Left renal cortex interstitium (tissue), 4 donors: ENCODE measurements at places on chromosomes 7 and 10. TPM values are rescaled to one million over a fixed set of nuclear protein-coding genes. Genes with fewer than 3 reads are reported as not detected.

- DNase-seq, result no peak
These were observed 872.6 kb upstream of the SORCS1 start for GRCh38 chr10:108037061-108037460.

DNA sequence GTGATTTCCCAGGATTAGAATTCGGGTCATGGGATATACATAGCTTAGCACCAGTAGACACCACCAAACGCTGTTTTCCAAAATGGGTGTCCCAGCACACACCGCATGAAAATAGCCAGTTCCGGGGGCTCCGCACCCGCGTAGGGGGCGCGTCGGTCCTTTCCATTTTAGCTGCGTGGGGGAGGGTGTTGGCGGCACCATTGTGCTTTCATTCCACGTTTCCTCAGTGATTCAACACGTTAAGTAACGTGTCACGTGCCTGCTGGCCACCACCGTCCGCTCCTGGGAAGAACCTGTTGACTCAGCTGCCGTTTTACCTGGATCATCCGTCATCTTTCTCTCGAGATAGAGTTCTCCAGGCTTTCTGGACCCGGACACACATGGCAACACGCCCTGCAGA is 25.6 kb upstream of the ADGRA1 start:
- DNase-seq, result no peak

GRCh38 chr7:36916116-36916515 is 191.8 kb upstream of the AOAH start:
- DNase-seq, result no peak

GRCh38 chr10:3900391-3900790 is 115.4 kb upstream of the KLF6 start:
- DNase-seq, result no peak

GRCh38 chr10:86207226-86207625 is 159.4 kb downstream of the GRID1 start:
- DNase-seq, result no peak

DNA sequence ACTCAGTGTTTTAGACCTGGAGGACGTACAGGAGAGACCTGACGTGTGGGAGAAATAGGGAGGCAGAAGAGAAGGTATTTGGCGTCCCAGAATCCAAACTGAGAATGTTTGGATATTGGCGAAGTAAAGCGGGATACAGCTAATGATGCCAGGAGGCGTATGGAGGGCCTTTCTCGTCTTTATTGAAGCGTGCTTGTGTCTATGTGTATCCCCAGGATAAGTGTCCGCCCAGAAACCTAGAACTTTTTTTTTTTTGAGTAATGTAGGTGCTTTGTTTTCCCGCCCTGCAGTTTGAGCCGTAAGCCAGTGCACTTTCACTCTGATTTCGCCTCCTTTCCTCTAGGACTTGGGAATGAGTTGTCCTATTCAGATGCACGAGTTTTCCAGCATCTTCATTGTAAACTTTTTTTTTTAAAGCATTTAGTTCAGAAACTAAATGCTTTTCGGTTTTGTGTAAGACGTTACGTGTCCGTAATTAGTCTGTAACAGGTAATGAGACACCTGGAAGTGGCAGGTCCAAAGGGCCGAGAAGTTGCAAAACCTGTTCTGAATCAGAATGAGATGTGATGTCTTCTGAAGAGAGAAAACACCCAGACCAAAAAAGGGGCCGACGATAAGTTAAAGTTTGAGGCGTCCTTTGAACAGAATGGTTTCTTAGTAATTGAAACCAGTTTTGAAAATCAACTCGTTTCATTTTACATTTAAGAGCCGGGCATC is 746 bp downstream of the ARL5B start:
- no peak for DNase-seq

DNA sequence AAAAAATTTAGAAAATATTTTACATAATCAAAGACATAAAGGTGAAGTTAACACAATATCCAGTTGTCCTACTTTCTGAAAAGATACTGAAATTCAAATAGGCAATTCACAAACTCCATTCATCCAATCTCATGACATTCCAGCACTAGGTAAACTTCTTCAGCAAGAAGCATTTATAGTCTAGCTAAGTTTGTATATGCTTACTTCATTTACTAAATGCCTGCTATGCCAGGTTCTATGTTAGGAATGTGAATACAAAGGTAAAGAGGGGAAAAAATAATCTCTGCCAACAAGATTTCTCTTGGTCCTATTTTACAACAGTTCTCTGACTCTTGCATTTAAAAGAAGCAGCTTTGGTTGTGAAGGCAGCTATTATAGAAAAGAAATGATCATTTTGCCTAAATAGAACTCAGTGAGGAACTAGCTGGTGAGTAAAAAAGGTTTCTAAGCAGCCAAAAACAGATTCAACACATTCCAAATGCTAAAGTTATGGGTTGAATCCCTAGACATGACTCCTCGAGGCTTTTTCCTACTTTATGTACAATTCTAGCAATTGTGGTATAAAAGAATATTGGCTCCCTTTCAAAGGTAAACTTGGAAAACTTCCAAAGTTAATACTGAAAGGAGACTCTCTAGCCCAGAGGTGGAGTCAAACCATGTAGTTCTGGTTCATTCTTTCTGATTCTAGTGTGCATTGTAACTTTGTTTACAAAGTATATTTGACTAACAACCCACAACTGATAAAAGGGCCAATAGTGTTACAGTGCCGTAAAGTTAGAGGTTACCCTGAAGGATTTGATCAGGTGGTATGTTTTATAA is 30.9 kb upstream of the KLHL7 start:
- no peak for DNase-seq

GRCh38 chr10:102195296-102195870 is 30.7 kb upstream of the ELOVL3 start:
- no peak for DNase-seq

DNA sequence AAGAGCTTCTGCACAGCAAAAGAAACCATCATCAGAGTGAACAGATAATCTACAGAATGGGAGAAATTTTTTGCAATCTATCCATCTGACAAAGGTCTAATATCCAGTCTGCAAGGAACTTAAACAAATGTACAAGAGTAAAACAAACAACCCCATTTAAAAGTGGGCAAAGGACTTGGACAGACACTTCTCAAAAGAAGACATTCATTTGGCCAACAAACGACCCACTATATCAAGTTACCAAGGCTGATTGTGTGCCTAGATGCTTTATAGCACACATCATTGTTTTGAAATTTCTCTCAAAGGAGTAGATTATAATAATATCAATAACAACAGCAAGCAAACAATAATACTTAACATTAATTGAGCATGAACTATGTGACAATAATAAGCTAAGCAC is 117.1 kb downstream of the TFPI2 start:
- DNase-seq, result no peak

DNA sequence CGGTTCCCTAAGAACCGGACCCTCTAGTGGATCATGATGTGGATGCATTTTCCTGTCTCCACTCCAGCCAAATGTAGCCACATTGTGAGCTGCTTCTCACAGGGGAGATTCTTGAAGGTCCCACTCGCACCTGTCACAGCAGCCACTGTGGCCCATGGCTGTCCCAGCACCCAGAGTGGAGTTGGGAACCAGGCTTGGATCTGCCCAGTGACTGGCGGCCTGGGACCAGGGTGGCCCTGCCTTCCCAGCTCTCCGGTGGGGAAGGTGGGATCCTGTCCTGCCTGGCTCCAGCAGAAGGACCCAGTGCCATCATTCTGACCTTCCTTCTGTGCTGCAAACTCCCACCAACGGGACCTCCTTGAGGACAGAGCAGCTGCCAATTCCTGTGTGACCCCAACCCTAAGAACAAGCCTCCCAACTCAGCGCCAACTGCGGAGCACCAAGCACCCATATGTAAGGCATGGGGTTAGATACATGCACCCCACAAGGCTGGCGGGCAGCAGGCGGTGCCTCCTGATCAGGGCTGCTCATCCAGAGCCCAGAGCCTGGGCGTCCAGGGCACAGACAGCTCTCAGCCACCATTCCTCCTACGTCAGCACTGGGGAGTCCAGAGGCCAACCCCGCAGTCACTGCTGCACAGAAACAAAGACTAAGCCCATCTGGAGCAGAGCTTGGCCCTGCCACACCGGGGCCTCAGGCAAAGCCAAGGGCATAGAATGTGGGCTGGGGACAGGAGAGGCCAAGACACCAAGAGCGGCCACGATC is 28.8 kb downstream of the EBF3 start:
- DNase-seq, result no peak

The KCNMA1 gene
- 3.2 TPM for polyA plus RNA-seq

GRCh38 chr7:143413123-143413522 is 4.5 kb upstream of the EPHA1 start:
- DNase-seq, result no peak

The SPDYE1 gene
- 0.54 TPM for polyA plus RNA-seq

The NUDT13 gene
- polyA plus RNA-seq, result 10.1 TPM

GRCh38 chr10:178208-178607 is 43.0 kb downstream of the ZMYND11 start:
- no peak for DNase-seq

The CYP2C18 gene
- 0.32 TPM for polyA plus RNA-seq

DNA sequence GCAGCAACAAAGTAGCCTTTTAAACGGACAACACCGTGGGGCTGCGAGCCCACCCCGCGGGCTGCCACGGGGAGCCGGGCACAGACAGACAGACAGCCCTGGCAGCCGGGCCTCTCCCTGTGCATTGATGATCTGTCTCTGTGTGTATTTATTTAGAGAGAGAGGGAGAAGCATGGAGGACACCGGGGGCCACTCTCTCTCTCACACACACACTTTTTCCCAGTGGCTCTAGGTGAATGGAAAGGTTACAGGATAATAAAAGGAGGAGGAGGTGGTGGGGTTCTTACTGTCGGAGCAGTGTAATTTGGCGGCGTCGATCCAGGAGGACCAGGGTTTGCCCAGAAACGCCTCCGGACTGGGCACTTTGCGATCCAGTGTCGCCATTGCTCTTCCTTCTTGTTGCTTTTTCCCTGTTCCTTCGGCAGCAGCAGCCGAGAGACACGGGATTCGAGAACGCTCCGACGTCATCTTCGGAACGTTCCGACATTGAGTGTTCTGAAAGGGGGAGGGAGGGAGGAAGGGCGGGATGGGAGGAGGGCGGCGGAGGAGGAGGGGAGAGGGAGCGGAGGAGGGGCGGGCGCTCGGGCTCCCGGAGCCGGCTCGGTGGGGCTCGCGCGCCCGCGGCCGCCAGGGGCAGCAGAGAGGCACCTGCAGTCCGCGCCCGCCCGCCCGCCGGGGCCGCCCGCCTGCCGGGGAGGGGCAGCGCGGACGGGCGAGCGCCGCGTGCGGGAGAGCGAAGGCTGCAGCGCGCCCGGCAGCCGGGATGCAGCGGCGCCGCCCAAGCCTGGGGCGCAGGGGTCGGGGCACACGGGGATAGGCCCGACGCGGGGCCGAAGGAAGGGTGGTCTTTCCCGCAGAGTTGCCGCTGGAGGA is at the start of gene ATXN7L1:
Gene ATXN7L1 (minus strand): TSS at position 509 of the 873 bp plus-strand sequence. CDS start 41 bp downstream, at position 468.
- DNase-seq, result peak; percentile 90

DNA sequence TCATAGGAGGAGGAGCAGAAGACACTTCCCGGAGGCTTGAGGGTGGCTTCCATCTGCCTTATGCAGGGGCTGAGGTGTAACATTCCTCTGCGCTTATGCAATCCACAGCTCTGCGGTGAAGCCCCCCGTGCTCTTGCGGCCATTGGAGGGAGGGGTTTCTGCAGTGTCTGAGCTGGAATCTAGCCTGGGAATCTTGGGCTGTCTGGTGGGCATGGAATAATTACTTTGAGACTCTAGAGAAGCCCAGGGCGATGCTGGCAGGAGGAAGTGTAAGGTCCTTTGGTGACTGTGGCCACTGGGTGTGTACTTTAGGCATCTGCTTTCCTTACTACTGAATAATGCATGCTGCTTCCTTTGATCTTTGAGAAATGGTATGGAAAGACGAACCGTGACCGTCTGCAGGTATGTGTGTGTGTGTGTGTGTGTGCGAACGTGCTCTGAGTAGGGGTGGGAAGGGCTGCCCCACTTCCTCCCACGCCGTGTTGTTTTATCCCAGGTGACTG is 181.0 kb downstream of the PRPF18 start:
- no peak for DNase-seq

The GATAD1 gene
- 29.9 TPM for polyA plus RNA-seq

GRCh38 chr7:935164-935873 is 19.2 kb downstream of the ADAP1 start:
- no peak for DNase-seq

The HABP2 gene
- 0.84 TPM for polyA plus RNA-seq

GRCh38 chr10:61792921-61793320 is 108.6 kb upstream of the ARID5B start:
- no peak for DNase-seq

DNA sequence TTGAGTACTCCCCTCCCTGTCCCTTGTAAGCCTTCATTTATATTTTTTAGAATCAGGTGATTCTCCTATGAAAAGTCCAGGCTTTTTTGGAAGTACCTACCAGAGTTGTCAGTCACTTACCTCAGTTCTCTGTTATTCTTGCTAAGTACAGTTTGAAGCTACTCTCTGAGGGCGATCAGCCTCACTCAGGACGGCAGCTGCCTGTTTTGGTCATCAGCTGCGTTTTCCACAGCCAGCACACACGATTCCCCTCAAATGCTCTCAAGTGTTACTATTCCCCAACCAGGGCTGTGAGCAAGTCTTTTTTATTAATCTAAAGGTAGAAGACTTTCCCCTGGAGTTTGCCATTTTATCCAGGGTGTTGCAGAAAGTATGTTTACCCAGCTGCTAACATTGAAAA is 328.6 kb downstream of the SUGCT start:
- no peak for DNase-seq

- no peak for DNase-seq
These were observed 18.8 kb downstream of the IFIT3 start for GRCh38 chr10:89346405-89347254.

DNA sequence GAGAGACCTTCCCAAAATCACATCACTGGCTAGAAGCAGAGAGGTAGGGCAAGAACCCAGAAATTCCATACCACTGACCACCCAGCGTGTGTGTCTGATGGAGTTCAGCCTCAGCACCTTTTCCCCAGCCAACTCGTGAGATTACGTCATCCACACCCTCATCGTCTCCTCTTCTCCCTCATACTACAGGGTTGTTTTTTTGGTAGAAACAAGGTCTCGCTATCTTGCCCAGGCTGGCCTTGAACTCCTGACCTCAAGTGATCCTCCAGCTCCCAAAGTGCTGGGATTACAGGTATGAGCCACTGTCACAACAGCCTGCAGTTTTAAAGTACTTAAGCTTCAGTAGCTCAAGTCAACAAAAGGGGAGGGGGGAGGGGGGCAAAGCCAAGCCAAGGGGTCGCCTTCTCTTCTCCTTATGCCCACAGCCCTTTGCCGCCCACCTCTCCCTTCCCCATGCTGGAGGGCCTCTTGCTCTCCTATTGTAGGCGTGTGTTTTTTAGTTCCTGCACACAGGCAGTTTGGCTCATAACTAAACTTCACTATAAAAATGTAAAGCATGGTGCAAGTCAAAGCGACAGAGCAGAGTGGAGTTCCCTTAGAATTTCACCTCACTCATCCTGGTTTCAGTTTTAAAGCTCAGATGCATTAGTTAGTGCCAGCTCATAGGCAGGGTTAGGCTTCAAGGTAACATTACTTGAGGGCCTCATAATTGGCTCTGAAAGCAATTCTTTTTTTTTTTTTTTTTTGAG is 5.2 kb upstream of the PRDX3 start:
- no peak for DNase-seq

The PTPN20 gene
- 1.4 TPM for polyA plus RNA-seq

The NYAP1 gene
- 3.7 TPM for polyA plus RNA-seq
